ENCODE measurements at places on chromosomes 7 and 10.

DNA sequence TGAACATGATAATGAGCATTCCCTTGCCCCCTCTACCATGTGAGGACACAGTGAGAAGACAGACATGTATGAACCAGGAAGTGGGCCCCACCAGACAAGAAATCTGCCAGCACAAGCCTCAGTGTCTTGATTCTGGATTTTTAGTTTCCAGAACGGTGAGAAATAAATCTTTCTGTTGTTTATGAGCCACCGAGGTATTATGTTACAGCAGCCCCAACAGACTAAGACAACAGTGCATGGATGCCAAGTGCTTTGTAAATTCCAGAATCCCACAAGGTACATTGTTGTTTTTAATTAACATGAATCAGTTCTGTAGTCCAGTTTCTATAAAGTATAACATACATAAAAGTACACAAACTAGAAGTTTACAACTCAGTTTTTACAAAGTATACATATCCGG, 162.2 kb downstream of the ARHGAP21 start:
- no peak for DNase-seq

DNA sequence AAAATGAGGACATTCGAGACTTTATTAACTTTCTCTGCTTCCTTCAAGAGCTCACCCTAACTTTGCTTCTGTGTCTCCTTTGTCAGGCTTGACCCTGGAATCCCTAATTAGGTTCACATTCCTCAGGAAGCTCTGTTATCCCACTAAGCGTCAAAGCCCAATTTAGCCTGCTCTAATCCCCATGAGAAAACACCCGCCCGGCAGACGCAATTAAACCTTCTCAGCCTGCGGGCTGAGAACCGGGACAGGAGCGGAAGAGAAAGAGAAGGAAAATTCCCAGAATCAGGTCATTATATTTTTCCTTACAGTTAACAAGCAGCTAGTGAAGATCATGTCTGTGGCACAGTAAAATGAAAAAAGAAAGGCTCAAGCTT, 93.0 kb downstream of the TNS3 start:
- DNase-seq, result no peak

DNA sequence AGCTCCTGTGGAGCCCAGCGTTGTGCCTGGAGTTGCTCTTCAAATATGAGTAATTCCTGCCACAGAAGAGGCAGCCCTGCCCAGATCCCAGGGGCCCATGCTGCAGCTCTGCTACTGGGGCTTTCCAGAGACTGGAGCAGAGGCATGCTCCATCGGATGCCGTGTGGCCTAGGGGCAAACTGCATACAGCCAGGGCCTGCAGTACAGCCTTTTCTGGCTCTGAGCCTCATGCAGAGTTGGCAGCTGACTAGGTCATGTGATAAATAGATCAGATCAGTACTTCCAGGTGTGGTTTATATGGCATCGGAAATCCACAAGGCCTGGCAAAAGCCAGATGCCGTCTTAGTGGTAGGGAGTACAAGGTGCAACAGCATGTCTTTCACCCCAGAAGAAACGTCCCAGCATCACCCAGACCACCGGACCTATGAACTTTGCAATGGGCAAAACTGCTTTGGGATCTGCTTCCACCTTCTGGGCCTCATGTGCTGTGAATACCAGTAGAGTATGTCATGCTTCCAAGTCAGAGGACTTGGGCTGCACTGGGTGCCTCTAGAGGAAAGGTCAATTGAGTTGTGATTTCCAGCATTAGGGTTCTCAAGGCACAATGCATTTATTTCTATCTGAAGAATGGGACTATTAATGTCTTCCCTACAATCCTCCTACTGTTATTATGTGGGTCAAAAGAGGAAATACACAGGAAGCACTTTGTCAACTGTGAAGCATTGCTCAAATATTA, 250.7 kb upstream of the ZNF32 start:
- no peak for DNase-seq

DNA sequence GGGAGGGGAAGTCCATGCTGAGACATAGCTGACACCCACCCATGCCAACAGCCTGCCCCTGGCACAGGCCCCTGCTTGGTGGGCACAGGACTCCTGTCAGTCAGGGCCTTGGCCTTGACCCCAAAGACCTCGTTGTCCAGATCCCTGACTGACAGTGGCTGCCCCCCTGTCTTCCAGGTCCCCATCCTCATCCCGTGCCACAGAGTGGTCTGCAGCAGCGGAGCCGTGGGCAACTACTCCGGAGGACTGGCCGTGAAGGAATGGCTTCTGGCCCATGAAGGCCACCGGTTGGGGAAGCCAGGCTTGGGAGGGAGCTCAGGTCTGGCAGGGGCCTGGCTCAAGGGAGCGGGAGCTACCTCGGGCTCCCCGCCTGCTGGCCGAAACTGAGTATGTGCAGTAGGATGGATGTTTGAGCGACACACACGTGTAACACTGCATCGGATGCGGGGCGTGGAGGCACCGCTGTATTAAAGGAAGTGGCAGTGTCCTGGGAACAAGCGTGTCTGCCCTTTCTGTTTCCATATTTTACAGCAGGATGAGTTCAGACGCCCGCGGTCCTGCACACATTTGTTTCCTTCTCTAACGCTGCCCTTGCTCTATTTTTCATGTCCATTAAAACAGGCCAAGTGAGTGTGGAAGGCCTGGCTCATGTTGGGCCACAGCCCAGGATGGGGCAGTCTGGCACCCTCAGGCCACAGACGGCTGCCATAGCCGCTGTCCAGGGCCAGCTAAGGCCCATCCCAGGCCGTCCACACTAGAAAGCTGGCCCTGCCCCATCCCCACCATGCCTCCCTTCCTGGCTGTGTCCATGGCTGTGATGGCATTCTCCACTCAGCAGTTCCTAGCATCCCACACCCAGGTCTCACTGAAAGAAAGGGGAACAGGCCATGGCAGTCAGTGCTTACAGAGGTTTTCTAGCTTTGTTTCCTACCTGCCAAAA, 197.2 kb downstream of the EBF3 start:
- DNase-seq, result no peak

GRCh38 chr7:35758421-35758820, 42.4 kb upstream of the SEPTIN7 start:
- DNase-seq, result no peak

DNA sequence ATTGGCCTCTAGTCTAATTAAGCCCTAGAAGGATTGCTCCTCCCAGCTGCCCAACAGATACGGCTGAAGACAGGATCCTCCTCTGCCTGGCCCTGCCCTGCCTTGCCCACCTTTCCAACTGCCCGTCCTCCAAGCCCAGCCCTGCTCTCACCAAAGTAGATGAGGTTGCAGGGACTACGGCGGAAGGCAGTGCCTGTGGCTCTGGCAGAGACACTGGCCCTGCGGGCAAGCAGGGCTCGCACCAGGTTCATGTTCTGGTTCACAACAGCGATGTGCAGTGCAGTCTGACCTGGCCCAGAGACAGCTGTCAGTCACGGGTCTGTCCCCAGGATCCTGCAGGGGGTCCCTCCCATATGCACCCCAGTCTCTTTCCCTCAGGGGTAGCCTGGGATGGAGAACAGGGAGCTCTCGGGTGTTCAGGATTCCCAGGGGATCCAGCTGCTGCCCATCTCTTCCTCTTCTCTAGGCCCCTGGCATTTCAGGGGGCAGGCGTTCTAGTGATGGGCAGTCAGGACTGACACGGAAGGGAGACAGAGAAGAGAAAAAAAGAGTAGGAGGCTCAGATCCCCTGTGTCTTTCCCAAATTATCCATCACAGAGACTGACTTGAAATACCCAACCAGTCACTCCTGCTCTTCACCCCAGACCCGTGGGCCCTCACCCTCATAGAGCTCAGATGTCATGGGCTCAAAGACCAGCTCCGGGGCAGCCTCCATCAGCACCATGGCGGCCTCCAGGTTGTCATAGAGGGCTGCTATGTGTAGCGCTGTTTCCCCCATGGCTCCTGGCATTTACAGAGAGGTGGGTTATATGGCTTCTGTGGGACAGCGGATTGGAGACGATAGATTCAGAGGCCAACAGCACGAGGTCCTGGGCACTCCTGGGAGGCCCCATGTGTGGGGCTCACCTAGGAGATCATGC, 8.3 kb downstream of the TRPV6 start:
- no peak for DNase-seq

DNA sequence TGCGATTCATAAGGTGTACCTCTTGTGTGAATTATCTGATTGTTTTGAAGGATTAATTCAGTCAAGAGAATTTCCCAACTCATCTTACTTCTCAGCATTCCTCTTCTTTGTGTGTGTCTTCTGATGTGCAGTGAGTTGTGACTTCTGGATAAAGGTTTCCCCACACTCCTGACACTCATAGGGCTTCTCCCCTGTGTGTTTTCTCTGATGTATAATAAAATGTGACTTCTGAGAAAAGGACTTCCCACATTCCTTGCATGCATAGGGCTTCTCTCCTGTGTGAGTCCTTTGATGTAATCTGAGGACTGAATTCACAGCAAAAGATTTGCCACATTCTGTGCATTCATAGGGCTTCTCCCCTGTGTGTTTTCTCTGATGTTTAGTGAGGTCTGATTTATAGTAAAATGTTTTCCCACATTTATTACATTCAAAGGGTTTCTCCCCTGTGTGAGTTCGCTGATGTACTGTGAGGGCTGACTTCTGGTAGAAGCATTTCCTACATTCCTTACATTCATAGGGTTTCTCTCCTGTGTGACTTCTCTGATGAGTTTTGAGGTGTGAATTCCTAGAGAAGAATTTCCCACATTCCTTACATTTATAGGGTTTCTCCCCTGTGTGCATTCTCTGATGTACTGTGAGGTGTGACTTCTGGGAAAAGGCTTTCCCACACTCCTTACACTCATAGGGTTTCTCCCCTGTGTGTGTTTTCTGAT, 24.2 kb downstream of the ZNF25 start:
- DNase-seq, result no peak

DNA sequence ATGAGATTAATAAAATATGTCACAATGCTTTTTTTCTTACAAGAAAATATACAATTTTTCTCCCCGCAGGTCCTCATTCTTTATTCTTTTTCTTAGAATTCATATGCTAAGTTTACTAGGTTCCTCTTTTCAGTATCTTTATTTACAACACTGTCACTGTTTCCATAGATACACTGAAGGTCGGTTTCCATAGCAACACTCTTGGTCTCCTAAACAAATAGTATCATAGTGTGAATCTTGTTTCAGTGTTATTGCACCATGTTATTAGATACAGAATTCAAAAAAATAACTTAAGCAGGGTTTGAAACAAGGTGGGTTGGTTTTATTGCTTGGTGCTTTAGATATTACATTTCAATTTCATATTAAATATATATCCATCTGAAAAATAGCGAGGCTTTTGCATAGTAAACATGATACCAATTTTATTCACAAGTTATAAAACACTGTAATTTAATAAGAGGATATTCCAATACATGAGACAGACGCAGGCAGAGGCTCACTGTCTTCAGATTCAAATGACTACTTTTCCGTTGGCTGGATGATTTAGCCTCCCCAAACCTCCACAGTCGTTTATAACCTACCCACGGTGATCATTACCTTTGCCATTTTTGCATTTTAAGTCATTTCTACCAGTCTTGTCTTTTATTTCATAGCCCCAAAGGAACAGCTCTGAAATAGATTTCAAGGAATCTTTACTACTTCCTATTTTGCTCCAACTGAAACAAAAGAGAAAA, 88.9 kb upstream of the KLF6 start:
- DNase-seq, result no peak

DNA sequence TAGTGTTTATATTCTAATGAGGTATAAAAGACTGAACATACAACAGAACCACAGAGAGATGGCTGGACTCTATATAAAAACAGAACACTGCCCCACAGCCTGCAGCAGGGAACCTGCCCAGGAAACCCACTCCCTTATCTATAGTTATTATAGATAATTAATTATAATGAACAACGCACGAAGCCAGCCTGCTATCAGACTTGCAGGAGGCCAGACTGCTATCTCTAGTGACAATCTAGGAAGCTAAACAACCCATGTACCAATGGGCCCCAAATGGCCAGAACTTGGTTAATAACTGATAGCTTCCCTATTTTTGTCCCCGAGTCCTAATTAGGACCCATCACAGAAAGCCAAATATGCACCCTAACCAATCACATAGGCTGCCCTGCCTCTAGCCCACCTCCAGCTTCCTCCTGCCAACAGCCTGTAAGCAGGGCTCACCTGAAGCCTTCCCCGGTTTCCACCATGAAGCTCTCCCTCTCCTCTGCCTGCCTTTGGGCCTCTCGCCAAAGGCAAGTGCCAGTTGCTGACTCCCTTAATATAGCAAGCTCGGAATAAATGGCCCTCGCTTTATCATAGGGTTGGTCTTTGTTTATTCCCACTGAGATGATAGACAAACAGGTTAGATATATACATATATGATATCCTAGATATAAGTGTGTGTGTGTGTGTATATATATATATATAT, 74.5 kb downstream of the SYPL1 start:
- DNase-seq, result no peak

DNA sequence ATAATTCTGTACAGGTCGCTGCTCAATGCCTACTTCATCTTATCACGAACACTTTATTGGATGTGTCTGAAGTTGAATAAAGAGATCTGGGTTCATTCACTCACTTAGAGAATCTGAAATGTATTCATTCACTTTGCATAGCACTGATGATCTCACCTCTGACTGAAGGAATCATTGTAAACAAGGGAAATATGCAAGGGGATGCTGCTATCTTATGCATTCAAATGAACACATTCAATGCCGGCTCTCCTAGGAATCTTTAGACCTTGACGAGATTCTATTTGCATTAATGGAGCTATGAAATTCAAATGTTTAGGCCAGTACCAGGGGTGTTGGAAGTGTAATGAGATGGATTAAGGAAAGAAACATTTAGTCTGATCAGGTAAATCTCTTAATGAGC, 200.6 kb upstream of the COBL start:
- no peak for DNase-seq

DNA sequence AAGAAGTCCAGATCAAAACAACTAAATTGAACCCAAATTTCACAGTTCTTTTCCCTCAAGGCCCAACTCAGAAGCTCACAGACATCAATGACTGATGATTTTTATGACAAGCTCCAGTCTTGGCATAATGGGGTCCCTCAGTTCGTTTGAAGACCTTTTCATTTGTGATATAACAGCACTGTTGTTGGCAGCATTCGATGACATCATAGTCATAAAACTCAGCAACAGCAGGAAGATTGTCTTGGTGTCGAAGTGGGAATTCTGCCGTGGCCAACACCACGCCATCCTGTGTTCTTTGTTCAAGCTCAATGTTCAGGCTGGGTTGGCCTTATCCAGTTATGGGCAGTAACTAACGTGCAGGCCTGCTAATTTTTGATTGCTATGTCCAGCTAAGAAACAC, 261.7 kb downstream of the C7orf25 start:
- DNase-seq, result no peak

DNA sequence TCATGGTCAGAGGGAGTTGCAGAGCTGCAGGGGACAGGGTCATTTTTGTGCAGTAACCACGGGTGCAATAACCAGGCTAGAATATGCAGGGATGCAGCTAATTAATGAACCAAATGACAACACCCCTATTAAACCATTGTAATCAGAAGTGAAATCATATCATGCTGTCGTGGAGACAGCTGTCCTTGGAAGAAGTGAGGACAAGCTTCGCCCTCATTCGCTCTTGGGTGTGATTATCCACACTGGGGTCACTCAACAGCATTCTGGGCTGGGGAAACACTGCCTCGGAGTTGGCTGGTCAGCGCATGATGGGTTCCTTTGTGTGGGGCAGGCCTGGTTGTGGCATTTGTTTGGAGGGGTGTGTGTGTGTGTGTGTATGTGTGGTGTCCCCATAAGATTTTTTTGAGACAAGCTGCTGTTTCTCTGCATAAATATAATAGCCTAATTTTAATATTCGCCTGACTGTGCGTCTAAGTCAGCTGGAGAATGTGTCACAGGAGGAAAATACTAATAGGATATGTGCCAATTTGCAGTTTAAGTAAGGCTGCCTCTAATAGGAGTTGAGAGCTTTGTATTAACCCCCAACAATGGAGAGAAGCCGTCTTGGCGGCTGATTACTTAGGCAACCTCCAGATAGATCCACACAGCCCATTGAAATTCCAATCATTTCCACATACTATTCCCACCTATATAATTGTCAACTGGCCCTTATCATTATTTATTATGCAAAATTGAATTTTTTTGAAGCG, 149.4 kb downstream of the DNAJB6 start:
- DNase-seq, result no peak
